ENCODE measurements at places on chromosomes 7 and 10. TPM values are rescaled to one million over a fixed set of nuclear protein-coding genes. Genes with fewer than 3 reads are reported as not detected.
A peak's percentile ranks its signal among the peaks of the same experiment; 100 is the strongest.

ZNF365 gene
- total RNA-seq = 0.27 TPM

ITIH2 gene
- not detected for total RNA-seq

PILRB gene
- 179 TPM for total RNA-seq

GDF2 gene
- total RNA-seq = not detected

AOAH gene
- 46.2 TPM for total RNA-seq

HMX2 gene
- not detected for total RNA-seq

SP8 gene
- 3.6 TPM for total RNA-seq

SLF2 gene
- total RNA-seq = 37.2 TPM

RPP30 gene
- 16.4 TPM for total RNA-seq

VAX1 gene
- total RNA-seq = not detected

DNA sequence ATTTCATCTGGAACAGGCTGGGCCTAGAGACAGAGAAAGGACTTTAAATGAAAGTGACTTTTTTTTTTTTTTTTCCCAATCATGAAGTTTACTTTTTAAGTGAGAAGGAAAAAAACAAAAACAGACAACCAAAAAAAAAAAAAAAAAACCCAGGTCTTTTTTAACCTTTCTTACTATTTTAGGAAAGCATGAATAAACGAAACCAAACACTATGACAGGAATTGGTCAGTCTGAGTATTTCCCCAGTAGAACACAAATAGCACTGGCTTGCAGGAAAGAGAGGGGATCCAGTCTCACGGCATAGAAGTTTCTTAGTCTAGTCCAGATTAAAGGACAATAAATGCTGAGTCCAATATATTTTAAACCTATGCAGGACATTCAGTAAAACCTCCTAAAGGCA, 180.5 kb upstream of the CCDC6 start:
- H3K27ac ChIP-seq = no peak overlapping the region
- H3K4me3 ChIP-seq = no peak overlapping the region
- DNase-seq = no peak
- H3K4me1 ChIP-seq = no peaks in the 10 kb centered on the region
- H3K27me3 ChIP-seq = no peaks in the 10 kb centered on the region

- no peaks in the 10 kb centered on the region for H3K27me3 ChIP-seq
- no peak overlapping the region for H3K4me3 ChIP-seq
- H3K4me1 ChIP-seq = no peaks in the 10 kb centered on the region
- no peaks in the 10 kb centered on the region for H3K36me3 ChIP-seq
Measured at GRCh38 chr7:137950263-137950621, 51.6 kb downstream of the CREB3L2 start.

DNA sequence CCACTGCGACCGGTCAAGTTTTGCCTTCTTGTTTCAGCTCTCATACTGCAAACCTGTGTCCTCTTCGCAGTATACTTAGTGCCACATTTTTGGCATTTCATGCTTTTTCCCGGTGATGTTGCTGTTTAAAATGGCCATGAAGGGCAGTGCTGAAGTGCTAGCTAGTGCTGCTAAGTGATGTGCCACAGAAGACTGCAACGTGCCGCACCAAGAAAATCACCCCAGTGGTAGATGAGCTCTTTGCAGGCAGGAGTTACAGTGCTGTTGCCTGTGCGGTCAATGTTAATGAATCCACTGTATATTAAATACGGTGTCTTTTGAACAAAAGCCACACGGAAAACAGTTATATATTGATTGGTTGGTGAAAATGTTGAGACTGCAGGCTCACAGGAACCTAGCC, 120.3 kb downstream of the ANLN start:
- DNase-seq = no peak
- no peak overlapping the region for H3K4me3 ChIP-seq
- no peak overlapping the region for H3K27ac ChIP-seq

GRCh38 chr10:8738987-8739386, 684.5 kb downstream of the GATA3 start:
- H3K4me3 ChIP-seq = no peak overlapping the region
- H3K36me3 ChIP-seq = no peaks in the 10 kb centered on the region
- no peak for DNase-seq
- H3K27ac ChIP-seq = no peak overlapping the region

DNA sequence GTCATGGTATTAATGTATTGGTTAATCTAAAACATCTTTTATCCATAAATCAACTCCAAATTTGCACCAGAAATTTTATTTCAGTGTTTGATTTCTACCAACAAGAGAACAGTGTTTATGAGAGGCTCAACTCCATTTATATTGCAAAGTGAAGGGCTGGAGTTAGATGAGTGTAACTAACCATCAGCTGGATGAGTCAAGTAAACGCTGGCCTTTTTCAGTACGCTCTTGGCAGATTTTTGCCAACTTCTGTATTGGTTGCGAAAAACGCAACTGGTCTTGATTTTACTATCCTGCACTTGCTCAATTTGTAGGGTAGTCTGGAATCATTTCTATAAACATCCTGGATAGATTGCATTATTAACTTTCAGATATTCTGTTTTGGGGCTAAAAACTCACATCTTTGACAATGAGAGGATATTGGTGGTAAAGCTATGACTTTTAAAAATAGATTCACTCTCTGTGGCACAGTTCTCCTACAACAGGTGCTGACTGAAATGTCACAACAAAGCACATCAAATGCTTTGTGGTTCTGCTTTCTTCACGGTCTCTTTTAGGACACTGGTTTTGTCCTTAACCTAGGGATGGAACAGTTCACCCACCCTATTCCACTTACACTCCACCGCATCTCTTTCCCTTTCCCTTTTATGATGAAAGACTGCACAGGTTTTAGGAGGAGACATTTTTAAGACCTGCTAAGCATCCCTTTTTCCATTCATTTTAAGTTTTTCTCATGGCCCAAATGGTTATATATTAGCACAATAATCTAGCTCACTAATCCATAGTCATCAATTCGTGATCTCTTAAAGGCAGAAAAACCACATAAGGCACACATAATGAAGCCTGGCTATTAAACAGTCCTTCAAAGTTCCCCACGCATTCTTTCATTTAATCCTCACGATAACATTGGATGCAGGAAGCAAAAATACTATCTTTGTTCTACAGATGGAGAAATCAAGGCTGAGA, 12.8 kb downstream of the CACNA2D1 start:
- no peak overlapping the region for H3K27ac ChIP-seq
- no peaks in the 10 kb centered on the region for H3K4me1 ChIP-seq
- no peaks in the 10 kb centered on the region for H3K27me3 ChIP-seq
- DNase-seq = no peak

GRCh38 chr10:10831085-10831484, 186.6 kb upstream of the CELF2 start:
- H3K4me3 ChIP-seq = no peak overlapping the region
- H3K27ac ChIP-seq = peak overlapping the region; percentile 25
- H3K36me3 ChIP-seq = no peaks in the 10 kb centered on the region
- no peak for DNase-seq

GRCh38 chr10:11846542-11846941, 23.4 kb downstream of the PROSER2 start:
- H3K27me3 ChIP-seq = no peaks in the 10 kb centered on the region
- H3K27ac ChIP-seq = no peak overlapping the region
- H3K4me3 ChIP-seq = no peak overlapping the region

- H3K4me3 ChIP-seq = no peak overlapping the region
- H3K27ac ChIP-seq = no peak overlapping the region
- H3K4me1 ChIP-seq = no peaks in the 10 kb centered on the region
- no peak for DNase-seq
Measured at GRCh38 chr7:21054427-21055112, 267.9 kb upstream of the SP8 start.

- H3K27me3 ChIP-seq = no peaks in the 10 kb centered on the region
- no peak for DNase-seq
- no peaks in the 10 kb centered on the region for H3K36me3 ChIP-seq
- H3K4me1 ChIP-seq = no peaks in the 10 kb centered on the region
- no peak overlapping the region for H3K27ac ChIP-seq
- H3K4me3 ChIP-seq = no peak overlapping the region
Measured at GRCh38 chr7:48286836-48287235, 115.6 kb downstream of the ABCA13 start.

DNA sequence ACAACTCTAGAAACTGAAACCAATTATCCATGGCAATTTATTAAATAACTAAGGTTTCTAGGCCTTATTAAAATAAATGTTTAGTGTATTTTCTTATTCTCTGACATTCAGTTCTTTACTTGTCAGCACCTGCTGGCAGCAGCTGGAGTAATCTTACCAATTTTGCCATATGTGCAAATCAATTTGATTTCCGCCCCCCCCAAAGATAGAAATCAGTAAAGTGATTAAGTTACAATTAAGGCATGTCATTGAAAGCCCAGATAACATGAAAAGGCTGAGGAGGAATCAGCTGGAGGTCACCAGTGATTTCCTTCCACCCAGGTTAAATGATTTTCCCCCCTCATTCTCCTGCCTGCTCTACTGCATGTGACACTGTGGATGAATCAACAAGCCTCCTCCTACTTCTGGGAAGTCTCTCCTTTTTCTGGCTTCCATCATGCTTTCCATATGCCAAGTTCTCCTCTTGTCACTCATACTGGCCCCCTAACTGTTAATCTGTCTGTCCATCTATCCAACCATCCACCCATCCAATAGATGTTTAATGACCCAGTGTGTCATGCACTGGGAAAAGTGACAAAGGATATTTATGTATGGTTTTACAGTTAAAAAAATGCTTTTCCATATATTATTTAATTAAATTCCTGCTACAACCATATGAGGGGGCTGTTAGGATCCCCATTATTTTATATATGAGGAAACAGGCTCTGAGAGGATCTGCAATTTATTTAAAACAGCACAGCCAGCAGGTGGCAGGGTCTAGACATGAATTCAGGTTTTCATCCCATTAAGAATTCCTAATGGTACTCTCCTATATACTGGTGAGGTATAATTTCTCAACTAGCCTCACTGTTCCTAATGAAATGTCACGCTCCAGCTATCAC, 116.5 kb downstream of the ATXN7L1 start:
- no peak overlapping the region for H3K27ac ChIP-seq
- no peaks in the 10 kb centered on the region for H3K36me3 ChIP-seq
- DNase-seq = peak; percentile 78

- no peaks in the 10 kb centered on the region for H3K36me3 ChIP-seq
- H3K4me3 ChIP-seq = no peak overlapping the region
- H3K27ac ChIP-seq = no peak overlapping the region
- no peaks in the 10 kb centered on the region for H3K4me1 ChIP-seq
- no peaks in the 10 kb centered on the region for H3K27me3 ChIP-seq
Measured at GRCh38 chr10:80133206-80133605, 676 bp downstream of the PLAC9 start.

DNA sequence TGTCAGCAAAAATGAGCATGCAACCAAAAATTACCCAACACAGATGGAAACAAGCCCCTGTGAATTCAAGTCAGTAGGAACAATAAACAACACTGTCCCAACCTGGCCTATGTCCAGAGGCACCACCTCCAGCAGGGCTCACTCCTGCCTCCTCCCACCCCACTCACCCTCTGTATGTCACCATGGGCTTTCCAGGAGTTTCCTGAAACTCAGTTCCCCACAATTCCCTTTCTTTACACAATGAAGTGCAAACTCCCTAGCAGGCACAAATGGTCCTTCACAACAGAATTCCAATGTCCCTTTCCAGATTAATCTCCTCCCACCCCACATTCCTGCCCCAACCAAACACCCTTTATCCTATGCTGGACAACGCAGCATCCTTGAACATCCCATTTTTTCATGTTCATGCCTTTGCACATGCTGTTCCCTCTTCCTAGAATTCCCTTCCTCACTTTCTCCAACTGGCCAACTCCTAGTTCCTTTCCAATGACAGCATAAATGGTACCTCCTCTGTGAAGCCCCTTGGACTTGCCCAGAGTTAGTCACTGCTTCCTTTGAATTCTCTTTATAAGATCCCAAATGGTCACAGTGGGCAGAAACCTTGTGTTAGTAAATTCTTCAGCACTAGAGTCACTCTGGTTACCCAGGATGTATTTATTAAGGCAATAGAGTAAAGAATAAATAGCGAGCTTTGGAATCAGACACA, 157.5 kb downstream of the SLIT1 start:
- H3K27ac ChIP-seq = no peak overlapping the region
- H3K27me3 ChIP-seq = no peaks in the 10 kb centered on the region
- no peaks in the 10 kb centered on the region for H3K36me3 ChIP-seq
- no peak for DNase-seq
